SHP77 (cell line): ENCODE measurements at places on chromosomes 12 and 14.

DNA sequence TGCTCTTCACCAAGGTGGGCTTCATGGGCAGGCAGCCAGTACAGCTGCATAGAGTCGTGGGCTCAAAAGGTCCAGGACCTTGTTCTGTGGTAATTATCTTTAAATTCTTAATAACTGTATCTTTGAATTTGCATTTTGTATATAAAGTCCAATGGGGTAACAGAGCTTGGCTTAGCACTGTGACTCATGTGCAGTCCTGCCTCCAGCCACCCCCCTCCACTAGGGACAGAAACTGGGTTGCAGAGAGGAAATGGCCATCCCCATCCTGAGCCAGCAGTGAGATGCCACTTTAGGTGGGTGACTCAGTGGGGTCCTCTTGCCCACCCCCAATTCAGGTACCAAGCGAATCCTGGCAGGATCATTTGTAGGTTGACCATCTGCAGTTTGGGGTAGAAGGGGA lies 48.1 kb downstream of the EPS8 start:
- no peak for DNase-seq

GRCh38 chr12:1533205-1533601 lies 61.2 kb downstream of the FBXL14 start:
- no peak for DNase-seq

DNA sequence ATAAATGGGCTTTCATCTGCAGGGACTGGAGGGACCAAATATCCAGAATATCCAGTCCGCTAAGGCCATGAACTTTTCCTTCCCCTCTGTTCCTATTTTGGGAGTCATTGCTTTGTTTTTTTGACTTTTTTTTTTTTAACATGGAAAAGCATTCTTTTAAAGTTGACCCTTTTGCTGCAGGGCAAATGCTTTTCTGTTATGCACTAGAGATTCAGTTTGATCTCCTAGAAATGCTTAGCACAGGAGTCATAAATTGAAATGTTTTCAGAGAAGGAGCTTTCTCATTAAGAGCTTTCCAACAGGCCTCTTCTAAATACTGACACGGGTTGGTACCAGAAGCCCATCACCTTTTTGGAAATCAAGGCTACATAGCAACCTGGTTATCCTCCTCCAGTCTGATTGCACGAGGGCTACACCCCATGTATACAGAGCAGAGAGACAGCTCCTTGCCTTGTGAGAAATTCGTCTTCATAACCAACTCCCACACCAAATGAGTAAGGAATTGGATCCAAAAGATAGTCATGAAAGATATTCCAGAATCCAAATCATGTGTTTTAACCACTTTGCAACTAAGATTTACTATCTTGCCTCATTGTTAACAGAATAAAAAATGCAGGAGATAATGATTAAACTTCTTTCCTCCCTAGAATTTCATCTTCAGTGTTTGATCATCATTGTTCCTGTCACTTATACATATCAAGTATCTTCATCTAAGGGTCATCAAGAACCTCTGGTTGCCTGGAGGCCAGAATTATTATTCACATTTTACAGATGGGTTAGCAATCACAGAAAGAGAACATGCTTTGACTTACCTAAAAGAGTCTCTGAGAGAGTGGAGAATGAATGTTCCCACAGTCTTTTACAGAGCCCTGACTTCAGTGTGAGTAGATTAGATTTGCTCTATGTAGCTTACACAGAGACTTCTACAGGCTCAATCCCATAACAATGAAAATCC lies 389.4 kb downstream of the ZFP36L1 start:
- DNase-seq, result no peak

DNA sequence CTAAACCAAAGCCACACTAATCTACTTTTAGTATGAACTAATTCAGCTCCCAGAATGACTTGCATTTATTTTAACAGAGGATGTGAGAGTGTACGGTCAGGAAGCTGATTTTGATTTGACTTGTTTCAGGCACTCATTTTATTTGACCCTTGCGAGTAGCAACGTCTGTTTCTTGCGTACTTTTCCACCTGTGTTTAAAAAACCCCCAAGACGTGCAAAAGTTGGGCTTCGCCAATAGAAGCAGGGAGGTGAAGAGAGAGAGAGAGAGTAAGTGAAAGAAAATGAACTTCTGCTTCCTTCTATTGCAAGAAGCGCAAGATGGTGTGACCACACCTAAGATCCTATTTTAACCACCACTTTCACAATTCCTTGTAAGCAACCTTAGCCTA lies 6.7 kb upstream of the SLC15A4 start:
- no peak for DNase-seq

DNA sequence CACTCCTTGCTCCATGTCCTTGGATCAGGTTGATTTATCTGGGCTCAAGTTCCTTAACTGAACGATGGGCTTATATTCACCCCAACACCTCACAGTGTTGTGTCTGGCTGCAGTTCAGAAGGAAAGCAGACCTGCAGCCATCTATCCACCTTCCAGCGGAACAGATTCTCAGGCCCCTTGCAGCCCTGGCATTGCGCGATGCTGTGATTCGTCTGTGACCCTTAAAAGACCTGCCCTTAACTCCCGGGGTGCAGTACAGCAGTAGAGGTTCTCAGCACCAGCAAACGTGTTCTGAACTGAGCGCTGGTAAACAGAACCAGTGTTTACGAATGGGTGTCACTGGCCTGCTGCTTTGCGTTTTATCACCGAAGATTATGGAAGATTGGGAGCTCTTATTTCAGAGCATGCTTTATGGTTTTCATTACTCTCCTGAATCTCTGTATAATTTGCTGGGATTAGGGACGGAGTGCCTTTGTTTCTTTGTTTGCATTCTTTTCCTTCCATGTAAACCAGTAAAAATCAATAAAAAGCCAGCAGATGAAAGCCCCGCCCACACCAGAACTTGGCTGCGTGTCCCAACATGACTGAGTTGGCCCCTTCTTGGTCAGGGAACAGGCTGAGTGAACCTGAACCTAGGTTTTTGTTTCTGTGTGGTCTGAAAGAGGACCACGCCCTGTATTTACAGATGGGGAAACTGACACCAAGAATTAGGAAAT lies 286.7 kb upstream of the CRY1 start:
- no peak for DNase-seq

GRCh38 chr12:46659032-46659650 lies 166.7 kb downstream of the SLC38A4 start:
- DNase-seq, result no peak

DNA sequence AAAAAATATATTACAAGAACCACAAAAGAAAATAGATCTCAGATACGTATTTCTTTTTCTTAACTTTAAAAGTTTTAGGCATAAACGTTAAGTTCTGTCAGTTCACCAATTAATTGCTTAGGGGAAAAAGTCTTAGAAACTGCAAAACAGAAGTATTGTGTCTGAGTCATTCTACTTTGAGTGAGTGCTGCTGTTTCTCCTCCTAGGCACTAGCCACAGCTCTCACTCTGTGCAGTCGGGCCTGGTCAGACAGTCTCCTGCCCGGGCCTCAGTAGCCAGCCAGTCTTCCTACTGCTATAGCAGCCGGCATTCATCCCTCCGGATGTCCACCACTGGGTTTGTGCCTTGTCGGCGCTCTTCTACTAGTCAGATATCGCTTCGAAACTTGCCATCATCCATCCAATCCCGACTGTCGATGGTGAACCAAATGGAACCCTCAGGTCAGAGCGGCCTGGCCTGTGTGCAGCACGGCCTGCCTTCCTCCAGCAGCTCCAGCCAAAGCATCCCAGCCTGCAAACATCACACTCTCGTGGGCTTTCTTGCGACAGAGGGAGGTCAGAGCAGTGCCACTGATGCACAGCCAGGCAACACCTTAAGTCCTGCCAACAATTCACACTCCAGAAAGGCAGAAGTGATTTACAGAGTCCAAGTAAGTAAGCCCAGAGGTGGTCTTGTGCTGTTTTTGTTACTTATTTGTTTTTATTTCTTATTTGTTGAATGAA lies 201.3 kb downstream of the PCNX1 start:
- DNase-seq, result no peak

DNA sequence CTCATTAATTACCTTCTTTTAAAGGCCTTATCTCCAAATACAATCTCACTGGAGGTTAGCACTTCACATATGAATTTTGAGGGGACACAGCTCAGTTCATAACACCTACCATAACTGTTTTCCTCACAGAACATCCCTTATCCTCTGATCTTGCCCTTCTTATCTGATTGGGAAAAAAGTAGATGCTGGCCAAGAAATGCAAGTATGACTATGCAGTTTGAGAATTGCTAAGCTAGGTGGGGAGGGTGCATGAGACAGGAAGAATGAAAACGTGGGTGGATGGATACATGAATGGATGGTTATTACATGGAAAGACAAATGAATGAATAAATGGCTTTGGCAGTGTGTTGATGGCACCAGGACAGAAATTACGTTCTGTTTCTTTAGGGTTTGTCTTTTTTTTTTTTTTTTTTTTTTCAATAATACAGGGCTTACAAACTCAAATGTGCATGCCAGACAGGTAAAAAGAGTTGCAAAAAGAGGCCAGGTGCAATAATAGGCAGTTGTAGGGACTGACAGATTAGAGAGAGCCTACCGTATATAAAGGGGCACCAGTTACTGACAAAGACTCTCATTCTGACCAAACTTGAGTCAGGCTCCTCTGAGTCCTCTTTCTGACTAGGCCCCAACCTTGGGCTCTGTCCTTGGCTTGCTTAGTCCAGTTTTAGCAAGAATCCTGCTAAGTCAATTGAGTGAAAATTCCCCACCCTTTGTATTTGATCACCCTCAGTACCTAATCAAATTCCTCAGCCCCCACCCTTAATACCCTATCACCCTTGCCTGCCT lies 304.9 kb downstream of the ZFP36L1 start:
- no peak for DNase-seq

DNA sequence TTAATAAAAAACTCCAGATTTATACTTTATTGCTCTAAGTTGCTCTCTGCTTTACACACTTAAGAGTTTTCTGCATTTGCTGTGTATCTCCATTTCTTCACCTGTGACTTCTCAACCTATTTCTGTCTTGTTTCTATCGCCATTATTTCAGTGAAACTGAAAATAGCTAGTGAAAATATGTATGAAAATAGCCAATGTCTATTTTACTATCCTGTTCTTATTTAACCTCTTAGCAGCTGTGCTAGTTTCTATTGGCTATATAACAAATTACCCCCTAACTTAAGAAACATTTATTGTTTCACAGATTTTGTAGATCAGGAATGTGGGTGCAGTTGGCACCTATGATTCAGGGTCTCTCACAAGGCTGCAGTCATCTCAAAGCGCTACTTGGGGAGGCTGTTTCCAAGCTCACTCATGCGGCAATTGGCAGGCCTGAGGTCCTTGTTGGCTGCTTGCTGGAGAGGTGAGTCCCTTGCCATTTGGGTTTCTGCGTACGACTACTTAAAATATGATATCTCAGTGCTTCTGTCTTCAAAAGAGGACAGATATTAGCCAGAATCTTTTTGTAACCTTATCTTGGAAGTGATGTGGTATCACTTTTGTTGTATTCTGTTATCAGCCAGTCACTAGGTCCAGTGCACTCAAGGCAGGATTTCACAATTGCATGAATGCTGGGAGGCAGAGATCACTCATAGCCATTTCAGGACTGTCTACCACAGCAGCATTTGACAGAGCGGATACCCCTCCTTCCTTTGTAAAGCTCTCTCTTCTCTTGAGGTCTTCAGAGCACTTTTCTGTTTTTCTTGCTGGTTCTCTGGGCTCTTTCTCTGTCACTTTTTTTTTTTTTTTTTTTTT lies 7.2 kb downstream of the ERC1 start:
- no peak for DNase-seq

GRCh38 chr12:78864403-78864869 lies at the start of gene SYT1:
Gene SYT1 (plus strand): TSS chr12:78864774.
- peak; percentile 96 for DNase-seq

GRCh38 chr12:115169981-115170380 lies 486.0 kb upstream of the TBX3 start:
- DNase-seq, result no peak

- DNase-seq, result no peak
Measured at GRCh38 chr14:92143309-92143708, 21.5 kb downstream of the CPSF2 start.

DNA sequence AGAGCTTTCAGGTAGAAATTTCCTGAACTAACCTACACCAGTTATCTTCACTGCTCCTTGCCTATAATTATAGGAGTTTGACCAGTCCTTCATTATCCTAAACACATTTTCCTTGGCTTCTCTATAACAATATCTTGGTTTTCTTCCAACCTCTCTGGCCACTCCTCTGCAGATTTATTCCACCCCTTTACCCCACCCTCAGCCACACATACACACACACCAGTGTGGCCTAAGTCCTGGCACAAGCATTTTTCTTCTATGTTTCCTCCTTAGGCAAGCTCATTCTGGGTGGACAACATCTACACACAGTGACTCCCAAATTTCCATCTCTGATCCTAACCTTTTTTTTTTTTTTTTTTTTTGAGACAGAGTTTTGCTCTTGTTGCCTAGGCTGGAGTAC lies 25.1 kb downstream of the CDK17 start:
- DNase-seq, result no peak

- no peak for DNase-seq
Measured at GRCh38 chr14:69263364-69263763, 3.4 kb downstream of the GALNT16 start.

- DNase-seq, result no peak
Measured at GRCh38 chr14:96201157-96201556, 3.5 kb upstream of the BDKRB2 start.
